HCT116 (cell line): ENCODE measurements at places on chromosomes 6 and 20.

GRCh38 chr20:6579824-6580223 is 187.7 kb upstream of the BMP2 start:
- no peak for DNase-seq

- DNase-seq, result no peak
Observed at GRCh38 chr20:53736122-53736756, 142.6 kb upstream of the ZNF217 start.

- DNase-seq, result no peak
Observed at GRCh38 chr6:33433544-33434191, 13.8 kb downstream of the SYNGAP1 start.

GRCh38 chr6:1267790-1268762 is 43.8 kb upstream of the FOXQ1 start:
- DNase-seq, result no peak

DNA sequence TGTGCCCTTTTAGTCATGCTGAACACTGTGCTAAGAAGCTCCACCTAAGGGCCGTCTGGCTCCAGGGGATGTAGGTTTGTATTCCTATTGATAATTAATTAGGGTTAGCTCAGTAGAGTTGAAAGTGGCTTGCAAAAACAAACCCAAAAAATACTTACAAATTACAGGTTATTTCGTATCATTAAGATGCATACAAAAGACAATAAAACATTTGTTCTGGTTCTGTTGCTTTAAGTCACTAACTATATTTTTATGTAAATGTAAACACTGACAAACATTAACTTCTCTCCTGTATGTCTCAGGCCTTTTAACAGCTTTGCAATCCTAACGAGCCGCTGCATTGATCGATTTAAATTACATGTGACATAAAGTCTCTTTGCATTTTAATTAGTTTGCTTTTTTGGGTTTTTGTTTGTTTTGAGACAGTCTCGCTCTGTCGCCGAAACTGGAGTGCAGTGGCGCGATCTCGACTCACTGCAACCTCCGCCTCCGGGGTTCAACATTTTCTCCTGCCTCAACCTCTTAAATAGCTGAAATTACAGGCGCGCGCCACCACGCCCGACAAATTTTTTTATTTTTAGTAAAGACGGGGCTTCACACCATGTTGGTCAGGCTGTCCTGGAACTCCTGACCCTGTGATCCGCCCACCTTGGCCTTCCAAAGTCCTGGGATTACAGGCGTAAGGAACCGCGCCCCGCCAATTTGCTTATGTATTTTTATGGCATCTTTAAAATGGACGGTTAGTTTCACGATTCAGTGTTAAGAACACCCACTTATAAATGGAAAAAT is 110.9 kb downstream of the HFE start:
- DNase-seq, result peak; percentile 53

DNA sequence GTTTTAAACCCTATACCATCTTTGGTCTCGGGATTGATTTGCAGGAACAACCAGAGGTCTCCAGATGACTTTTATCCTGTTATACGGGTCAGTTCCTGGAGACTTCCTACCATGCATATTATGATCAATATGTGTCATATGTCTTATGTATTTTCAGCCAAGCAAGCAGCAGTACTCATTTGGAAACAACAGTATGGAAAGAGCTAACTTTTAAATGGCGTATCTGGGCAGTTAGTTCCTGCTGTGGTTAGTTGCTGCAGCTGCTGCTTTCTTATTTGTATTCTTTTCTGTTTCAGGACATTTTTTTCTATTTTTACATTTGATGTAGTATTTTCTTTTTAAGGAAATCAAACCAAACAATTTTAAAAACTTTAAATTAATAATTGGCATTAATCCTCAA is 207.5 kb downstream of the MANEA start:
- no peak for DNase-seq

DNA sequence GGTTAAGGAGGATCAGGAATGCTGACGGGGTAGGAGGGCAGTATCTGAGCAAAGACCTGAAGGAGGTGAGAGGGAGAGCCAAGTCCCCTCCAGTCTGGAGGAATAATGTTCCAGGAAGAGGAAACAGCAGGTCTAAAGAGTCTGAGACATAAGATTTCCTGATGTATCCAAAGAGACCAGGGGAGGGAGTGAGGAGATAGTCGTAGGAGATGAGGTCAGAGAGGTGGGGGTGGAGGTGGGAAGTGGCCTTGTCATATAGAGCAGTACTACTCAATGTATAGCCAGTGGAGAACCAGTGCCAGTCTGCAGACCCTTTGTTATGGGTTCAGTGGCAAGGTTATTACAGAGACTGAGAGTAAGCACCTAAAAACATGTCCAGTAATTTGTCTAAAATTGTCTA is 130.6 kb downstream of the COL9A1 start:
- DNase-seq, result no peak

GRCh38 chr6:3157131-3157933 is at the start of gene TUBB2A:
Gene TUBB2A (minus strand): TSS chr6:3157544. CDS start chr6:3157463, 81 bp downstream.
- peak; percentile 35 for DNase-seq

- no peak for DNase-seq
Observed at GRCh38 chr6:45737331-45738056, 278.2 kb downstream of the CLIC5 start.

DNA sequence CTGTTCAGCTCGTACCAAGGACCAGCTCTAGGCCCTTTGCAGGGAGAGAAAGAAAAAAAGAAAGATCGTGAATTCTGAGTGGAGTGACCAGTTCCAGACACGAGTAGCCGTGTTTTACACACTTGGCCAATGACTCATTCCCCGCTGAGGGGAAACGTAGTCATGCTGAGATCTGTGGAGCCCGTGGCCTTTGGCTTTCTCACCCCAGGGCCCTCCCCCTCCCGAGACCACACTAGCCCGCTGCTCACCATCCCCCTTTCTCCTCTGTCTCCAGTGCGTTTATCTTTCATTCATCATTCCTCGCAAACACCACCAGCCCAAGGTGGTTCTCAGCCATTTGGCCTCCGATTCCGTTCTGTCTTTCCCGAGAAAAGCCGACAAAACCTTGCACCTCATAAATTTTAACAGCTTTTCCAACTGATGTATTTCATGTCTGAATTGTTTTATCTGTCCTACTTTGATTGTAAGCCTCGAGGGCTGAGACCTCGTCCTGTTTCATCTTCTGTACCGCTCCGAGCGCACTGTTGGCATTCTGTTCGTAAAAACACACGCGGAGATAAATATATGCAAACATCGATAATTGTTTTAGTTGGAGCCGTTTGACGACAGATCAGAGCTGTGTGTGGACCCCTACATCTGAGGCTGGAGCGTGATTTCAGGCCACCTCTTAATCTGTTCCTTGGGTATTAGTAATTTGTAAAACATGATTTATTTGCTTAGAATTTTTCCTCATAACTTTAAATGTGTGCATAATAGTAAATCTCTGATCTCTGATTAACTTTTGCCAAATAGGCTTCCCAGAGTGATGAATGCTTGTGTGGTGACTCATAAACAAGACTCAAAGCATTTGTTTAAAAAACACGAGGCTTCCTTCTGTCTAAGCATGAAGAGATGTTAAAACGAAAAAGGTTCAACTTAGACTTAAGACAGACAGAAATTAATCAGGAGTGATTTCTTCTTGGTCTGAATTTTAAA is 336.6 kb downstream of the CDH4 start:
- DNase-seq, result no peak

GRCh38 chr6:112032728-112033127 is 21.2 kb upstream of the CCN6 start:
- no peak for DNase-seq

GRCh38 chr6:110351546-110351945 is 6.6 kb downstream of the METTL24 start:
- DNase-seq, result no peak

- no peak for DNase-seq
Observed at GRCh38 chr20:41391587-41392001, 25.0 kb upstream of the EMILIN3 start.

DNA sequence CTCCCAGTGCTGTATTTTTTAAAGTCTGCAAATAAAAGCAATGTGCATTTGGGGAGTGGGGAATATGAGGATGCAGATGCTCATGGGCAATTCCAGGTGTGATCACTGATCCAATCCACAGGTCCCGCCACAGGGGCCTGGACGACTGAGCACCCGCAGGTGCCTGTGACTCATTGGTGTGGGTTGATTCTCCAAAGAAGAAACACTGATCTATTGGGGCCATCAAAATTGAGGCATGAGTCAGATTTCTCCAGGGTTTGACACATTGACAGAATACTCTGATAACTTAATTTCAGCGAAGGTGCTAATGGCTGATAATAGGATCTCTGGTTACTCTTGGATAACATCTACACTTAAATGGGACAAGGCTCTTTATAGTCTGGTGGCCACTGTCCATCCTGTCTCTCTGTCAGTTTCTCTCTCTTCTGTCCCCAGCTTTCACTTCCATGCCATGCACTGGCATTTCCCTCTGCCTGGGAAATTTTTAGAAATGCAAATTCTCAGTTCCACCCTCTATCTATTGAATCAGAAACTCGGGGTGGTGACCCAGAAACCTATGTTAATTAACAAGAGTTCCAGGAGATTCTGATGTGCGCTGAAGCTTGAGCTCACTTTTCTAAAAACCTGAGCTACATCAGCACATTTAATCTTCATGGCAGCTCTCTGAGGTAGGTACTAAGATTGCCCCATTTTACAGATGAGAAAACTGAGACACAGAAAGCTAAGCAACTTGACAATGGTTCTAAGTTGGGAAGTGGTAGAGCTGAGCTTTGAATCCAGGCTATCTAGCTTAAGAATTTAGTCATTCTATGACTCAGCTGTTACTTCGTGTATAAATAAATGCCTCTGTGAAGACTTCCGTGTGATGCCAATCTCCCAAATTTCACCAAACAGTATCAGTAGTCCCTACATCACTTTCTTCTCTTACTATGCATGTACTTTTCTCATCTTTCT is 10.2 kb upstream of the RCAN2 start:
- DNase-seq, result no peak

- DNase-seq, result no peak
Observed at GRCh38 chr20:13717631-13718044, 67.1 kb downstream of the ESF1 start.

DNA sequence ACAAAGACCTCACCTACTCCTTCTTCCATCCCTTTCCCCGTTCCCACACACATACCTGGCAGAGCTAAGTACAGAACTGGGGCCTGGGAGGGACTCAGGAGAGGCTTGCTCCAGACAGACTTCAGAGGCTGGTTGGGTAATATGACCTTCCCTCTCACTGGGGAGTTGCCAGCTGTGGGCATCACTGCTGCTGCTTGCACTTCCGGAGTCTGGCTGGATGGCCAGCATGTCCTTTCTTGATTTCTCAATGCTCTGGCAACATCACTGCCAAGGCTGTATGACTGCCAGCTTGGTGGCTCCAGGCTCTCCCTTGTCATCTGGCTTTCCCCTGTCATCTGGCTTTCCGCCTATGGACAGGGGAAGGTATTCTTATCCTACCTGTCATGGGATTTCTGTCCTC is 47.8 kb downstream of the CDH22 start:
- no peak for DNase-seq

DNA sequence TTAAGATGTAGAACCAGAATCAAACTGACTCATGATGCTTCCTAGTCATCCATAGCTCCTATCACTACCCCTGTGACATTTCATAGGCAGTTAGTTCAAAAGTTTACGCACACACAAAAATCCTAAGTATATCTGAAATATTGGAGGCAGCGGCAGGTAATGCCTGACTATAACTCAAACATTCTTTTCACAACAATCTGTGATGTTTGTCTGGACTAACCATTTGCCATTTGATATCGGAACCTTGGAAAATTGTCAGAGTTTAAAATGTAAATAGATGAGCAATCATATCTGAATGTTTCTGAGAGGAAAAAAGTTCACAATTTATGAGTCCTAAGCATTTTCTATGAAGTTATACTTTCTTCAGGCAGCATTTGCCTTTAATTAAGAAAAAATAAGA is 1078.2 kb downstream of the EPHA7 start:
- DNase-seq, result no peak

GRCh38 chr6:148845464-148845863 is 98.6 kb downstream of the UST start:
- DNase-seq, result no peak

GRCh38 chr6:744666-745353 is 51.9 kb upstream of the EXOC2 start:
- no peak for DNase-seq

DNA sequence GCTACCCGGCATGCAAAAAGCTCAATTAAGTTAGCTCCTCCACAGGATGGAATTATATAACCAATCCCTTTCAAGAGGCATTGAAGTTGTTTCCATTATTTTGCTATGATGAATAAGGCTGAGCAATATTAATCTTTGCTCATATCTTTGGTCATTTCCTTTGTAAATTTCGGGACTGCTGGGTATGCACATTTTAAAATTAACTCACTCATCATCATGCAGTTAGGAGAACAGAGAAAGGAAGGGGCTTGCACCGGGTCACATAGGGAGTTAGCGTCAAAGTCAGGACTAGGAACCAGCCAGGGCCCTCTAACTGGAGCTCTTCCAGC is 430 bp upstream of the FAM110A start:
- no peak for DNase-seq
